ENCODE measurements at places on chromosomes 11 and 22.

DNA sequence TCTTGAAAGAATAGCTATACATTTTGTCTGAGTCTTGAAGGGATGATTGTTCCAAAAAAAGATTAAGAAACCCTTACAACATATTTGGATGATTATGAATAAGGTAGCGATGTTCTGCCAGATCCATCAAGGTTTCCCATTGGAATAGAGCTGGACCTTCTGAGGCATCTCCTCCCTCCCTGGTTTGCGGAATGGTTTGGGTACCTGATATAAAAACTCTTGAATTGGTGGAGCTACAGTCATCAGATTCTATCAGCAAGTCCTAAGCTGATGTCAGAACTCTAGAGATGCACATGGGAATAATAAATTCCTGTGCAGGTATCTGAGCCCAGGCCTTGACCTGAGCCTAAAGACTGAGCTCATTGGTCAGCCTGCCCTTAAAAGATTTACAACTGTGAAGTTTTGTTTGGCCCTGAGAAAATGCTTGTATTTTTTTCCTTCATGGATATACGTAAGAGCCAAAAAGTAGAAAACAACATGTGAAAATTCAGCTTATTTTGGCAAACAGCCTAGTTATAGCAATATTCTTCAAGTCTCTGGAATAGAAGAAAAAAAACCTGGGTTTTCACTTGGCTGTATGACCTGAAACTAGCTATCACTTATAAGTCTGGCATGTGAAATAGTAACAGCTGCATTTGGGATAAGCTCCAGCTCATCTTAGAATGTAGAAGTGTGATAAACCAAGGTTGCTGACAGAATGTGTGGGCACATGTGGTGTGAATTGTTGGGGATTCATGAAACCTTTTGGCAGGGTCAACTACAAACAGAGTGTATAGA, 265.7 kb upstream of the CTSC start:
- peak; percentile 16 for DNase-seq

DNA sequence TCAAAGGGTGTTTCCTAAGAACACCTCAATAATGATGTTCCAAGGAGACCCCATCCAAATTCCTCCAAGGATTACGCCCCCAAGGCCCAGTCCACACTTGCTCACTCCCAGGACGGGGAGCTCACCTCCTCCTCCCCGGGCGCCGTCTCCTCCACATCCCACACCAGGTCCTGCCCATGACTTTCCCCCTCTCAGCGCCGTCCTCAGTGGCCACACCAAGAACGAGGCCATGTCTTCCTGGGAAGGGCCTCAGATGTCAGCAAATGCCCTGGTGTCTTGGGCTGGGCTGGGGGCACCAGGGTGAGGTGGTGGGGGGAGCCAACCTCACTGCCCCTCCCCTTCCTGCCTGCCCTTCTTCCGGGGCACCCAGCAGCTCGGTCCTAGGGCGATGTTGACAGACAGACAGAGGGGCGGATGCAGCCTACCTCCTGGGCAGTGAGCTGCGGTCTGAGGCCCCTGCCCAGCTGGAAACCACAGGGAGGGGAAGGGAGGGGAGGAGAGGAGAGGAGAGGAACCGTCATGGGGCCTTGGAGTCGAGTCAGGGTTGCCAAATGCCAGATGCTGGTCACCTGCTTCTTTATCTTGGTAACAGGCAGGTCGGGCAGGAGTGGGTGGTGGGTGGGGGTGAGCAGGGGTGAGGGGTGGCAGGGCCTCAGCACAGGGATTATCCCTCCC, at the start of the genes C11orf21 and TSPAN32:
Gene C11orf21 (minus strand): TSS at position 288 of the 675 bp plus-strand sequence. CDS start 110 bp downstream, at position 178.
Gene TSPAN32 (plus strand): TSS at position 383 of the 675 bp plus-strand sequence. CDS start 137 bp downstream, at position 520.
- DNase-seq, result peak; percentile 55

- no peak for DNase-seq
These were observed 56.8 kb downstream of the SLC1A2 start for GRCh38 chr11:35362521-35362980.

- no peak for DNase-seq
These were observed 155.7 kb downstream of the AASDHPPT start for GRCh38 chr11:106233191-106233590.

DNA sequence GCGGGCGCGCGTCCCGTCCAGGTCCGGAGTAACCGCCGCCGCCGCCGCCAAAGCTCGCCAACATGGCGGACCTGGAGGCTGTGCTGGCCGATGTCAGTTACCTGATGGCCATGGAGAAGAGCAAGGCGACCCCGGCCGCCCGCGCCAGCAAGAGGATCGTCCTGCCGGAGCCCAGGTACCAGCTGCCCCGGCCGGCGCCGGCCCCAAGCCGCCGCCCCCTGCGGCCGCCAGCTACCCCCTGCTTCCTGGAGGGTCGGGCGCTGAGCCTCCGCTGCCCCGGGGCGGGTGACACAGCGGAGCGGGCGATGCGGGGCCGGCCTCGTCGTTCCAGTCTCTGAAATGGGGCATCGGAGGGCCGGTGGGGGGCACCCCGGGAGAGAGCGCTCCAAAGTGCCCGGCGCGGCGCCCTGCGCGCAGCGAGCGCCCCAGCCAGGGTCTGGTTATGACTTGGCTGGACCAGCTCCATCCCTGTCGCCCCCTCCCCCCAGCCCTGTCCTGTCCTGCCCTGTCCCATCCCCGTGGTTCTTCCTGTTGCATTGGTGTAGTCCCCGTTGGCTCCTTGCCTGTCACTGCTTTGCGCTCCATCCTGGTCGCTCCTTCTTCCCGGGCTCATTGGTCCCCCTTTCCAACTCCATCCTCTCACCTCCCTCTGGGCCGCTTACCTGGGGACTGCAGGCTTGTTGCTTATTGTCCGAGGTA, 653 bp downstream of the GRK3 start:
- DNase-seq, result no peak

GRCh38 chr11:13318498-13319295, 41.1 kb downstream of the BMAL1 start:
- DNase-seq, result no peak

DNA sequence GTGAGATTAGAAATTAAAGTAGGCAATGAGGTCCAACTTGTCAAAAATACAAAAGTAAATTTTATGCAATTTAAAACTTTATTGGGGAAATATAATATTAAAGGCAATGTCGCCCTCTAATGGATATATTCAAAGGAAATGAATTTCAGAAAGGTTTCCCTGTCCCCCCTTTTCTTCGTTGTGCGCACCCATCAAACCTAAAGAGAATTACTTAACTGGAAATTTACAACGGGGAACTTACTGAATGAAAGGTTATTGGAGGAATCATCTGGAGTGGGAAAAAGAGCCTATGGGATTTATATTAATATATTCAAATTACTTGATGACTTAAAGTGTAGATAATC, 1.7 kb upstream of the ABTB2 start:
- DNase-seq, result no peak

GRCh38 chr11:44104481-44105294, 9.2 kb downstream of the EXT2 start:
- DNase-seq, result no peak

GRCh38 chr11:45048313-45048841, 97.7 kb upstream of the TP53I11 start:
- DNase-seq, result no peak

GRCh38 chr11:120178561-120179056, 32.2 kb upstream of the OAF start:
- peak; percentile 47 for DNase-seq

DNA sequence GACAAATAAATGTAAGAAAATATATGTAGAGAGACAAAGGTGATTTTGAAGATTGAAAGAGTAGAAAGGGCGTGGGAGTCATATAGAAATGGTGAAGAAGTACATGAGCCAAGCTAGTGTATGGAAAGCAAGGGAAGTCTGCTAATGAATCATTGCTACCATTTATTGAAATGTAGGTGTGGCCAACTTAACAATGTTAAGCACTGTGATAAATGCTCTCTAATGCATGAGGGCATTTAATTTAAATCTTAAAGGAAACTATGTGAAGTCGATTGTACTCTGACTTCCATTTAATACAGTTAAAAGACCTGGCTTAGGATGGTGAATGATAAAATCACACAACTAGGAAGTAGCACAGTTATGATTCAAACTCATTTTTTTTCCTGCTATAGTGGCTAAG, 219.9 kb downstream of the CASP12 start:
- DNase-seq, result no peak

DNA sequence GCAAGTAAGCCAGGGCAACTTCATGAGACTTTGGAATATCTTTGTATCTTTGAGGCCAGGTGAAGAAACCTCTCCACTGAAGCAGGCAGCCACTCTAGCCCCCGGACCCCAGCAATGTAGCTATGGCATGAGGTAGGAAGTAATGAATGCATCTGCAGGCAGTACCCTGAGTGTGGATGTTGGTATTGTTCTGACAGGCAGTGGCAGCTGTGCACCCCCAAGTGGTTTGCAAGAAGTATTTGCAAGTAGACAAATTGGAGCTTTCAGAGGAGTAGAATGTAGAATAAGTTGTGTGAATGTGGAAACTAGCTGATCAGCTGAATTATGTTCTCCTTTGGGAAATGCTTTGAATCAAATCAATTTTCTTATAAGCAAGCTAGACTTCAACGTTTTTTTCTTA, 194.4 kb upstream of the PGR start:
- DNase-seq, result no peak

GRCh38 chr11:45684440-45684839, 19.0 kb upstream of the CHST1 start:
- no peak for DNase-seq

DNA sequence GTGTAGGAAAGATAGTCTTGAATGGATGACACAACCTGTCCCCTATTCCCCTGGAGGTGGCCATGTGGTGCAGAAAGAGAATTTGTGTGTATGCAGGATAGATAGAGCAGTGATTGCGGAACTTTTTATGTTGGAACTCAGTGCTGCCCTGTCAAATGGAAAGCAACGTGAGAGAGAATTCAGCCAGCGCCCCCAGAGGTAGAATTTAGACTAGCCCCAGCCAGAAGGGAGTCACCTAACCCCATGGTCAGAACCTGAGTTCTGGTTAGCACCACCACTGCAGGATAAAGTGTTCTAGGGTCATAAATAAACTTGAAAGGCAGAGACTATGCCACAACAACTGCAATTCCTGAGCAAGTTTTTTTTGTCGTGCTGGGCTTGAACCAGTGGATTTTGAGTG, 152.9 kb upstream of the GRIA4 start:
- no peak for DNase-seq
